Dermis lymphatic vessel endothelial cell (primary cell): ENCODE measurements at places on chromosomes 11 and 22. TPM values are rescaled to one million over a fixed set of nuclear protein-coding genes. Genes with fewer than 3 reads are reported as not detected.

RASD2 gene
- total RNA-seq: not detected in 2 replicates

UCP3 gene
- total RNA-seq: 0.22 and 0.26 TPM in 2 replicates

CDC42BPG gene
- 0.34 and 0.43 TPM in 2 replicates for total RNA-seq

BCO2 gene
- total RNA-seq: 0.52 and 1.1 TPM in 2 replicates

PHETA2 gene
- 23.1 and 26.2 TPM in 2 replicates for total RNA-seq

MAJIN gene
- not detected in 2 replicates for total RNA-seq

TNNT3 gene
- total RNA-seq: not detected in 2 replicates

CCDC87 gene
- 0.11 and 0.17 TPM in 2 replicates for total RNA-seq

OR2AG1 gene
- total RNA-seq: not detected in 2 replicates

TCN1 gene
- total RNA-seq: under 0.01 TPM in 1 of 2 replicates, not detected in the other

RBM4 gene
- 132 and 183 TPM in 2 replicates for total RNA-seq

LDHAL6A gene
- not detected in 2 replicates for total RNA-seq

FOLR1 gene
- not detected in 2 replicates for total RNA-seq

ACTN3 gene
- not detected in 2 replicates for total RNA-seq

GPR83 gene
- under 0.01 TPM in 1 of 2 replicates, not detected in the other for total RNA-seq

MMP8 gene
- not detected in 2 replicates for total RNA-seq

ASCC2 gene
- total RNA-seq: 16.4 and 20.3 TPM in 2 replicates

LRRC74B gene
- not detected in 2 replicates for total RNA-seq

RAG2 gene
- total RNA-seq: not detected in 2 replicates

PATE2 gene
- total RNA-seq: 0.22 TPM in 1 of 2 replicates, not detected in the other

ALDH3B2 gene
- not detected in 2 replicates for total RNA-seq

OR51F1 gene
- total RNA-seq: not detected in 2 replicates

ANKRD49 gene
- total RNA-seq: 10.5 and 12.3 TPM in 2 replicates

SCGB1D2 gene
- not detected in 2 replicates for total RNA-seq

CALCB gene
- not detected in 2 replicates for total RNA-seq

HORMAD2 gene
- total RNA-seq: not detected in 2 replicates

CASP1 gene
- 6.3 and 28.2 TPM in 2 replicates for total RNA-seq

TCN2 gene
- total RNA-seq: 13.8 and 18.5 TPM in 2 replicates
